CD4-positive, alpha-beta T cell treated with Interleukin-10 for 1 hour (primary cell): ENCODE measurements at places on chromosomes 6 and 20.
A peak's percentile ranks its signal among the peaks of the same experiment; 100 is the strongest.

DNA sequence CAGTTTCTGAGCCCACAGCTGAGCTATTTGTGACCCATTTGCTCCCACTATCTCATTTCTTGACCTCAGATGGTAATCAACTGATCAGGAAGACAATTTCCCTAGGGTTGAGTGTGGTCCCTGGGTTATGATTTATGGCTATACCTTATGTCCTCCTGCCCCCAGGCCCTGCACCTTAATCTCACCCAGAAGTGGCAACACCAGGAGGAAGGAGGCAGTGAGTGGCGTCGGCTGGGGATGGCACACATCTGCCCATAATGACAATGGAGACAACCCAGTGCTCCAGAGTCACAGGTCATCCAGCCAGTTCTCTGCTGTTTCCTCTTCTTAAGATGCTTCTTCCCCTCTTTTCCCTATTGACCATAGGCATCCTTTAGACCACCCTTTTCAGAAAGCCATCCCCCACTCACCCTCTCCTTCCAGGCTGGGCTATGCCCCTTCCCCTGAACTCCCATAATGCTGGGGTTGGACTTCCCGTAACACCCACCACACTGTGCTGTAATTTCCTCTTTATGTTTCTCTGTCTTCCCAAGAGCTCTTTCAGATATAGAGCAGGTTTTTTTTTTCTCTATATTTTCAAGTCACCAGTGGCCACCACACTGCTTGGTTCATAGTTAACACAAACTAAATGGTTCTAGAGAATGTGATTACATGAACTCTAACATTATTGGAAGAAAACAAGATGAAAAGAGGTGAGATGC lies 8.0 kb downstream of the TRIM10 start:
- no peak for DNase-seq

- no peak for DNase-seq
Measured at GRCh38 chr6:97703661-97704060, 420.6 kb upstream of the MMS22L start.

GRCh38 chr6:13702809-13703302 lies 8.8 kb downstream of the RANBP9 start:
- no peak for DNase-seq

GRCh38 chr6:54775576-54775975 lies 71.0 kb upstream of the FAM83B start:
- no peak for DNase-seq

- DNase-seq, result no peak
Measured at GRCh38 chr20:33053291-33054106, at the start of gene BPIFB3. Gene BPIFB3, plus strand, starts transcription at chr20:33053903. Its CDS starts 1,533 bp downstream, at chr20:33055436.

DNA sequence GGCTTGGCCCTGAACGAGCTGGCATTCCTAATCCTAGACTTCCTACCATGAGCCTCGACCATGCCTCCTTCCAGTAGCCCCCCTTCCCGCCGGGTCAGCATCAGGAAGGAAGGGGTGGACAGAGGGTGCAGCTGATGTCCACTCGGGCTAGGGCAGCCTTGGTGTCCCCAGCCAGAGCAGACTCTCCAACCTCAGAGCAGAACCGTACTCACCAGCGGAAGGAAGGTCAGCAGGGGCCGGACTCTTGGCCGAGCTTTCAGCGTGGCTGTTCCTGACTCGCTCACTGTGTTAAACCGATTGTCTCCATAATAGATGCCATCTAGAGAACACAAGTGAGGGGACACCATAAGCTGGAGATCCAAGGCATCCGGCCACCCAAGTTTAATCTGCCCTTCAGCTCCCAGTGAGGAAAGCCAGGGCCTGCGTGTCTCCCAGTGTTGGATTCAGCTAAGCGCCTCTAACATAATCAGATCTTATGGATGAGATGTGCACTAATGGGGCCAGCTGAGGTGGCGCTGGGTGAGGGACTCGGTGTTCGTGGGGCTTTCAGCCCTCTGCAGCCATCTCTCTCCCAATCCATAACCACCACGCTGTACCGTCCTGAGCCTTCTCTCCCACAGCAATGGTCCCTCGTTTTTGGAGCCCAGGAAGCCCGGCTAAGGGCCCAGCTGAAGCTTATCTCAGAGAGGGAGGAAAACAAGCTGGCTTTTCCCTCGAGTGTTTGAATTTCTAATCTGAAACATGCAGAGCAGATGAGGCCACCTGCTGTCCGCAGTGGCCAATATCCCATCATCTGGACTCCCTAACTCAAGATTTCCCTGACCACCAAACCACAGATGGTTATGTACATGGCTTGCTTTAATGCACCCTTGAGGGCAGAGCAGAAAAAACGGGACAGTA lies 13.7 kb downstream of the C6orf132 start:
- DNase-seq, result no peak

GRCh38 chr6:88246654-88247053 lies 80.5 kb upstream of the CNR1 start:
- no peak for DNase-seq

DNA sequence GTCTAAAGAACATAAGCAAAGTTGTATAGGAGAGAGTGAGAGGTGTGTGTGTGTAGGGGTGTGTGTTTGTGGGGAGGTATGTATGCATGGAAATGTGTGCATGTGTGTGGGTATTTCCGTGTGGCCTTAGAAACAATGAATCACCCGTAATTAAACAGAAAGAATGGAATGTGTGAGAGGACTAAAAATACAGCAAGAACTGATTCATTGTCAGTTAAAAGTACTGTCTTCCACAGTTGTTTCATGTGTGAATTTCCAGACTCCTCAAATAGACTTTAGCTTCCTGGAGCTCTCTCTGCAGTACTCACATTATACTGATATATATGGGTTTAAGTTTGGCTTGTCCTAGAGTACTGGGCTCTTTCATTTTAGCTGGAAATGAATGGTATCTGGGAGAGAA lies 145.7 kb downstream of the RIMS1 start:
- no peak for DNase-seq

DNA sequence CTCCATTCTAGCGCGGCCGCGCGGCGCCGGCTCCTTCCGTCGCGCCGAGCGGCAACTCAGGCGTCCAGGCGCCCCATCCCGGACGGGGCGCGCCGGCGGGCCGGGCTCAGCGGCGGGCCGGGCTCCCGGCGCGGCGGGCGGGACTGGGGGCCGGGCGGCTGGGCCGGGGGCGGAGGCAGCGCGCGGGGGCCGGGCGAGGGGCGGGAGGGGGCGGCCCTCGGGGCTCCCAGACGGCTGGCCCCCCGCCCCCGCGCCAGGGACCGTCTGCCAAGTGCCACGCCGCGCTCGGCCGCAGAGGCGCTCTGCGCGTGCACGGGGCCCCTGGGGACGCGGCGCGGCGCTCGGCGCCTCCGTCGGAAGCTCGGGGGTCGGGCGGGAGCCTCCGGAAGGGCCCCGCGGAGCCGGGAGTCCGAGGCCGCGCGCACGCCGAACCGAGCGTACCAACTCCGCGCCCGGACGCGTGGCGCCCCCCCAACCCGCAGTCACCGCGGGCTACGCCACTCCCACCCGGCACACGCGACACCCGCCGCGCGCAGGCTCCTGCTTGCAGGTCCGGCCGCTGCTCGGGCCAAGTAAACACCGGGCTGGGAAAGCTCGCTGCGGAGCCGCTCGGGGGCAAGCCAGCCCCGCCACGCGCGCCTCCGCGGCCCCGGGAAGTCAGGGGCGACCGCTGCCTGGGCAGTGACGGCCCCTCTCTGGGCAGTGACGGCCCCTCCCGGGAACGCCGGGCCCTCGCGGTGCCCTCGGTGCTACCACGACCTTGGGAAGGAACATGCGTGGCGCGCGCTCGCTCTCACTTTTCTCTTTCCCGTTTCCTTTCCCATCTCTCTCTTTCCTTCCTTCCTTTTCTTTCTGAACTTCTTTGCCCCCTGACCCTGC lies at the start of gene PREX1:
Gene PREX1 (minus strand): TSS at position 145 of the 879 bp plus-strand sequence. CDS start 139 bp downstream, at position 6.
- DNase-seq, result peak; percentile 90

DNA sequence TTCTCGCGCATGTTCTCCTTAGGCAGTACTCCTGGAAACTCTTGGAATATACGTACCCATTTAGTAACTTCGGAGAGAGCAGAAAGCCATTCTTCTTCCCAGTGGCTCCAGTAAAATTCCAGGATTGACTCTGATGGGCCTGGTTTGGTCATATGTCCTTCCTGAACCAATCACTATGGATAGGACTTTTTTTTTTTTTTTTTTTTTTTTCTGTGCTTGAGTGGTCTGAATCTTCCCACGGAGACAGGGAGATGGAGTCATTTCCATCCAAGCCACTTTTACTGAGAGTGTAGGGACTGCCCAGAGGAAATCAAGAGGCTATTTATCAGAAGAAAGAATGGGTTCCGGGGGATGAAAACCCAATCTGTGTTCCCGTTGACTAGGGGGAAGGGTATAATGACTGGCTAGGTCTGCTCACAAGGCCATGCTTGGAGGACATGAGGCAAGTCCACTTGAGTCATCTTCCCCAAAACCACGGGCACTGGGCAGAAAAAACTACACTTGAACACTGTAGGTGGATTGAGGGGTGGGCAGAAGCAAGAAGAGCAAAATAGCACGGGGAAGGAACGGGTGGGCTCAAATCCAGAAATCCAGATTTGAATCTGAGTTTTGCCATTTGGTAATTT lies 35.4 kb upstream of the MRPS18A start:
- no peak for DNase-seq

DNA sequence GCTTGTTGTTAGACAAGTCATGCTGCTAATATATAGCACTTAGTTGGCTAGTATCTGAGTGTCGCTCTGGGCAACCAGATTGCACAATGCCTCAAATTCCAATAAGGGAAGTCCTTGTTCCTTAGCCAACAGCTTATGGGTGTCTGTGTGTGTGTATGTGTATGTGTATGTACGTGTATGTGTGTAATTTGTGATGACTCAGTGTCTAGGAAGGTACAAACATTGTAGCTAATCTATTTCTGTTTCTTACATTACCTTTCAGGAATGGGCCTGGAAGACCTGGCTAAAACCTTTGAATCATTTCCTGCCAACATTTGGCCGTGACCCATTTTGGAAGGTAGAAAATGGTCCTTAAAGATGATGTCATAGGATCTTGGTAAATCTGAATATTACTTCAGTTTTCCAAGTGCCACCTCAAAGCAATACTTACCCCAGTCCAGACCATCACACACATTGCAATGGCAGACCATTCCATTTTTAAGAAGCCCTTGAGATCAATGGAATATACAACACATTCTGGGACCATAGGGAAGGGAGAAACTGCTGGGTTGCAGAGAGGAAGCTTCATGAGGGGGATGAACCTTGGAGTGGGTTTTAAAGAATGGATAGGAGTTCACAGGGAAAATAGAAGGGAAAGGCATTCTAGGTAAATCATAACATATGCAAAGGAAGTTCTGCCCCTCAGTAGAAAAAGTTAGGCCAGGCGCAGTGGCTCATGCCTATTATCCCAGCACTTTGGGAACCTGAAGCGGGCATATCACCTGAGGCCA lies 25.1 kb downstream of the NEDD9 start:
- no peak for DNase-seq

GRCh38 chr6:31829633-31830283 lies 2.2 kb downstream of the HSPA1B start:
- peak; percentile 63 for DNase-seq

DNA sequence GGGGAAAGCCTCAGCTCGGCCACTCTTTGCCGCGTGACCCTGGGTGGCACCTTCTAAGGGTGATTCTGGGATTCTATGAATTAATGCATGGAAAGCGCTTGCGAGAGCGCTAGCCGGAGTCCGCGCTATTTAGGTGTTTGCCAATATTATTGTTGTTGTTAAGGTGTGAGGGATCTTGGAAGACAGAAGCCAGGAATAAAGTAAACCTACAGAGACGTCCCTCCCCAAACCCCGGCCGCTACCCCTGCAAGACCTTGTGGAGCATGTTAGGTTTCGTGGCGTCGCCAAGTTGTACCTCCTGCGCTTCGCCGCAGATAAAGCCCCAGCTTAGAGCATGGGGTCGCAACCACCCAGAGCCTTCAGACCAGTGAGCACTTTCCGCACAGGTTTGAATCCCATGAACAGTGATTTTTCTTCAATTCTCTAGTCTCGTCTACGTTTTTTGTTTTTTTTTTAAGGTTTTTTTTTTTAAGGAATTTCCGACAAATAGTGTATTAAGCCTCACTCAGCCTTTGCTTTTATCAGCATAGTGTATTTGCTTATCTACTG lies 16.9 kb upstream of the ZSCAN9 start:
- DNase-seq, result no peak

- no peak for DNase-seq
Measured at GRCh38 chr6:120764312-120764711, 570.0 kb downstream of the TBC1D32 start.

DNA sequence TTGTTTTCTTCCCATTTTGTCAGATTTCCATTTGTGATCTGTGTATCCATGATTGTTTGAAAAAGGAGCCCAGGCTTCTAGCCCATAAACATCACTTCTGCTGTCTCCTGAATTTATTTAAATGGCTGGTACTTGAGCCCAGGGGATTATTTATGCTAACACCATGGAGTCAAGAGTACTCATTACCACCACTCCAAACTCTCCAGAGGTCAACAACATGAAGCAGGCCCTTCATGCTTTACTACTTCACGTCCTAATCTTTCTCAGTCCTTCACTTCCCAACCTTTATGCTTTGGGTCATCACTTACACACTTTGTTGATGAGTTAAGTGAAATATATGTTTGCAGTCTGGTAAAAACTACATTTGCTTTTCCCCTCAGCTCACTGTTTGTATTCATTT lies 247.8 kb downstream of the BMP2 start:
- DNase-seq, result no peak

- no peak for DNase-seq
Measured at GRCh38 chr6:12260458-12261093, 29.6 kb upstream of the EDN1 start.

DNA sequence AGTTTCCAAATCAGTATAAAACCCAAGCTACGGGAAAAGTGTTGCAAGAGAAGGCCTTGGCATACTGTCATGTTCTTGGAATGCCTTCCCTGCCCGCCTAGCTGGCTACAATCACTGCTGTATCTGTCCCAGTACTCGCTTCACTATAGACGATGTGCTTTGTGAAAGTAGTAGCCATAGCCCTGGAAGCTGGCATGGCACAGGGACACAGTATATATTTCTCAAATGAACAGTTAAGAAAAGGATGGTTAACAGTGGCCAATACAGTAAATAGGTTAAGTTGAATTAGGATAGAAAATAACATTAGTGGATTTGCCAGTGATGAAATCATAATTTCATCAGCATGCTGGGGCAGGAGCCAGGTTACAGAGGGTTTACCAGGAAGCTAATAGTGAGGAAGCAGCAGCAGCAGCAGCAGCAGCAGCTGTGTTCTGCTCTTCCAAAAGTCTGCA lies 499.3 kb downstream of the CDKAL1 start:
- DNase-seq, result no peak

GRCh38 chr6:105015482-105015881 lies 58.6 kb downstream of the LIN28B start:
- DNase-seq, result no peak

DNA sequence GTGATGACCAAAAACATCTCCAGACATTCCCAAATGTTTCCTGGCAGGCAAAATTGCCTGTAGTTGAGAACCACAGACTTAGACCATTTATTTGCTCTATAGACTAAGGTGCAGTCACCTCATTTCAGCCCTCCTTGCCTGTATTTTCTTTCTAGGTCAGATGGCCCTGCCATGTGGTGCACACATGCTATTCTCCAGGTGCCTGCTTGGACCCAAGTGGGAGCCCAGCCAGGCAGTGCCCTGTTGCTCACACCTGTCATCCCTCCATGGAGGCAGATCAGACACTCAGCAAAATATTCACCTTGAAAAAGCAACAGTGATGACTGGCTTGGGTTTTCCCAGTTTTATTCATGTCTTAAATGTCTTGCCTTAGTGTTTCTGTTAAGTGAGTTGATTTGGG lies 311.4 kb downstream of the TFAP2C start:
- DNase-seq, result no peak
